ENCODE measurements at places on chromosomes 3 and 15.

GRCh38 chr15:23467110-23467600 is 20.1 kb upstream of the GOLGA6L2 start:
- no peak for DNase-seq

- DNase-seq, result no peak
These were observed 21.6 kb downstream of the SPTSSB start for GRCh38 chr3:161349529-161350312.

GRCh38 chr15:59519329-59519728 is 81.3 kb downstream of the FAM81A start:
- DNase-seq, result no peak

- DNase-seq, result no peak
These were observed 48.1 kb downstream of the BFSP2 start for GRCh38 chr3:133447750-133448477.

GRCh38 chr3:174505266-174505665 is 353.9 kb upstream of the NAALADL2 start:
- DNase-seq, result no peak

DNA sequence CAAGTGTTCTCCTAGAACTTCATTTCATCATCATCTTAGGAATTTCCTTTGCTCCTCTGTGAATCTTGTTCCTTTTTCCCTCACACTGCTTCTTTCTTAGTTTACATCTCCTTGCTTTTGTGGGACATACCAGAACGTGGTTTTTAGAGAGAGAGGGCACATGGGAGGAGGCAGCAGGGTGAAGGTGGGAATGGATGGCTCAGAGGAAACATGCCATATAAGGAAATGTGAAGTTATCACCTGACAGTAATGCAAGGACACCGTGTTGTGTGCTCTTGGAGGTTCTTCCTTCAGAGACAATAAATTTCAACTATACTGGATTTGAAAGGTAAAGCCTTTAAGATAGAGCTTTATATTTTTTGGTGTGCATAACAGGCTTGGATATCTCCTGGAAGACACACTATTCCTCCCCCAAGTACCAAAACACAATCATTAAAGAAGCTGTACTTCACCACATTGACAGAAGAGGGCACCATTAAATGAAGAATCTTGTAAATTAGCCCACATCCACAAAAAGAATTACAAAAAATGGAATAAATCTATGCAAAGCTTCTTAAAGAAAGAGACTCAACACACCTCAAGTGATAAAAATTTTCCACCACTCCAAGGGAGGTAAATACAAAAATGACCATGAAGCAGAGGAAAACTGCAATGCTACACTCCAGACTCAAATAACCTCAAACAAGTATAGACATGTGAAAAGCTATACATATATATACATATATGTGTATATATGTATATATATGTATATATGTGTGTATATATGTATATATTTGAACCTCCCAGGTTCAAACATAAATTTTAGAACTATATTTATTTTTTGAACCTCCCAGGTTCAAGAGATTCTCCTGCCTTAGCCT is 26.1 kb downstream of the RPL39L start:
- DNase-seq, result peak; percentile 14

- DNase-seq, result no peak
These were observed 49.9 kb downstream of the TFG start for GRCh38 chr3:100759159-100759558.

DNA sequence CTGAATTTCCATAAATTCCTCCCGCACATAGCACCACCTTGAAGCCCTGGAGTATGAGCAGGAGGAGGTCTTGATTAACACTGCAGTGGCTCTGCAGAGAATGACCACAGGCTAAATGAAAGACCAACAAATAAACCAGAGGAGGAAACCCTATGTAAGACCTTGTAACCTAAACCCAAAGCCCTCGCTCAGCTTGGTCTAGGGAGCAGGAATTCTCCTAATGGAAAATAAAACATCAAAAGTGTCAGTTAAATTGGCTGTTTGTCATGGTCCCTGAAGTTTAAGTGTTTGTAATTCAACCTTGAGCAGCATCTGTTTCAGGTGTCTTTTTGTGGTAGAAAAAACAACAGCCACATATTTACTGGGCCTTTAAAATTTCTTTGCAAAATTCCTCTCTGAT is 9.2 kb upstream of the UBE2Q2 start:
- DNase-seq, result no peak
